H7 (cell line): ENCODE measurements at places on chromosomes 2 and 18. TPM values are rescaled to one million over a fixed set of nuclear protein-coding genes. Genes with fewer than 3 reads are reported as not detected.

The TMEM182 gene
- total RNA-seq, result 1.8 and 3.0 TPM in 2 replicates

The CNTNAP5 gene
- 0.04 and 0.28 TPM in 2 replicates for total RNA-seq

The ARHGEF33 gene
- not detected in 2 replicates for total RNA-seq

DNA sequence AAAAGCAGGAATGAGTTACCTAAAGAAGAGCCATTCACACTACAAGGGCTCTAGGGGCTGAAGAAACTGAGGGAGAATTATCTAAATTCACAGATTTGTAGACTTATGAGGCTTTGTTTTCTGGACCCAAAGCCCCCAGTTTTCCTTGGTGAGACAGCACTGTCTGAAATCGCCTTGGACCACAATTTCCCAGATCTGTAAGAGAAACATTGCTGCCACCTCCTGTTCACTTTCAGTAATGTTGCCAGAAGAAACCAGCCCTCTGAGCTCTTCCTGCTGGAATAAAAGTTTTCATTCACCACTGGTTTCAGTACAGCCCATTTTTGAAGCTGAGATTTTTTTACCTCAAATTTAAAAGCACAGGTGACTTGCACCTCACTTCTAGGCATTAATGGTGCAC, 169.2 kb downstream of the CDH20 start:
- DNase-seq, result peak; percentile 67

- DNase-seq, result no peak
Measured at GRCh38 chr2:96804986-96805385, 11.1 kb upstream of the CNNM3 start.
